ENCODE measurements at places on chromosomes 4 and X. TPM values are rescaled to one million over a fixed set of nuclear protein-coding genes. Genes with fewer than 3 reads are reported as not detected.

Gene USP17L24
- total RNA-seq, result not detected

Gene ASMT
- total RNA-seq, result not detected

Gene NEIL3
- 12.9 TPM for total RNA-seq

Gene PNMA6A
- total RNA-seq, result 6.9 TPM

Gene G3BP2
- total RNA-seq, result 160 TPM

Gene KLB
- not detected for total RNA-seq

Gene IL1RAPL2
- not detected for total RNA-seq

DNA sequence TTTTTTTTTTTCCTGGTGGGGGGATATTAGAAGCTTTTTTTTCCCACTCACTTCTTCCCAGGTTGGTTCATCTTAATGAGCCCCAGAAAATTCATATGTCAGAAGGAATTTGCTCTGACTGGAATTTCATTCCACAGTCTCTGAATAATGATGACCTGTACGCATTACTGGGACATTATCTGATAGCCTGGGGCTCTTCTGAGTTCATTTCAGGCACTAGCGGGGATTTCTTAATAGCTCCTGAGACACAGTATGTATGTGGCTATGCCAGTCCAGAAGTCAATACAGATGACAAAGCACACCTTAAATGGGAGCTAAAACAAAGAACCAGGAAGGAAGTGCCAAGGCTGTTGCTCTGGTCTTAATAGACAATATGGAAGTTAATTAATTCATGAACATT, 295.2 kb upstream of the IGFBP7 start:
- no peaks in the 10 kb centered on the region for H3K27me3 ChIP-seq
- no peak overlapping the region for H3K4me3 ChIP-seq
- no peak overlapping the region for H3K27ac ChIP-seq
- no peak for DNase-seq

GRCh38 chr4:4387531-4388310, 819 bp downstream of the NSG1 start:
- H3K36me3 ChIP-seq, result no peaks in the 10 kb centered on the region
- H3K27ac ChIP-seq, result no peak overlapping the region
- no peak overlapping the region for H3K4me3 ChIP-seq
- DNase-seq, result no peak

DNA sequence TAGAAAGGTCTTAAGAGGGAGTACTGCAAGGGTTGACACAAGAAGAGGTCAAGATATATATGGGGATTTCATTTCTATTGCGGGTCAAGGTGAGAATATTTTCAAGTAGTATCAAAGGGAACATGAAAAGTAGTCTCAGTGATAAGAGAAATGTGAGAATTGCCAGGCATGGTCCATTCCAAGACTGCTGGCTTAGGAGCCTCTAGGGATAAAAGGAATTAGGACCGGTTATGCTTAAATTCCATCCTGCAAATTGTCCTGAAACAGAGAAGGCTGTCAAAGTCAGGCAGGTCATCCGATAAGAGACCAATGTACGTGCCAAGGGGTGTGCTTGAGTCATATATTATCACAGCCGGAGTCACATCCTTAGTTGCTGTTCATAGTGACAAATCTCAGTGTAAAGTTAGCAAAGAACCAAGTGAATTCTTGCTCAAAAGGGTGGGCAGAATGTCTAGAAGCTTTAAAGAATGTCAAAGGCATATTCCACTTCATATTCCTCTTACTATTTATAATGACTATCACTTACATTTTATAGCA, 133.6 kb downstream of the CBLL2 start:
- no peaks in the 10 kb centered on the region for H3K36me3 ChIP-seq
- no peak overlapping the region for H3K4me3 ChIP-seq
- H3K27me3 ChIP-seq, result no peaks in the 10 kb centered on the region
- H3K27ac ChIP-seq, result no peak overlapping the region

DNA sequence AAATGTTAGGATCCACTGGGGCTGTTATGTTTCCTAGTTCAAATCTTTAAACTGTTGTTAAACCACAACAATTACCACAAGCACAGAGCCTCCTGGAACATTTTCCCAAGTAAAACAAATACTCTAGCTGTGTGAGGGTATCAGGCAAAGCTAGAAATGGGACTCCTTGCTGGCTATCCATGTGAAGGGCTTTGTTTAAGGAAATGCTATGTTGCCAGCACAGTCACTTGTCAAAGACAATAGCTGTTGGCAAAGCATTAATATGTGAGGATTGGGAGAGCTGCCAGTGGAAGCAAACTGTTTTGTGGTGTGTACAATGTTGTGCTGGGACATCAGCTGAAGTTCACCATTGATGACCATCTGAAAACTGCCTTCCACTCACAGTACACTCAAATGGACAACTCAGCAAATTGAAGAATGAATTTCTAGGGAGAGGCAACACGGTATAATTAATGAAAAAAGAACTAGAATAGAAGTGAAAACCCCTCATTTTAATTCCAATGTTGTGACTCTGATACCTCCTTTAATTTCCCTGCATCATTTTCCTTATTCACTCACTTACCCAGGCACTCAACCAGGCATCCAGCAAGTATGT, 100.8 kb downstream of the ANXA3 start:
- DNase-seq, result no peak
- no peak overlapping the region for H3K4me3 ChIP-seq
- H3K36me3 ChIP-seq, result no peaks in the 10 kb centered on the region
- peaks cover 33% of the 10 kb centered on the region for H3K4me1 ChIP-seq
- no peak overlapping the region for H3K27ac ChIP-seq

GRCh38 chrX:68669871-68670270, 22.4 kb downstream of the STARD8 start:
- no peaks in the 10 kb centered on the region for H3K36me3 ChIP-seq
- DNase-seq, result no peak
- no peak overlapping the region for H3K4me3 ChIP-seq
- no peaks in the 10 kb centered on the region for H3K4me1 ChIP-seq

DNA sequence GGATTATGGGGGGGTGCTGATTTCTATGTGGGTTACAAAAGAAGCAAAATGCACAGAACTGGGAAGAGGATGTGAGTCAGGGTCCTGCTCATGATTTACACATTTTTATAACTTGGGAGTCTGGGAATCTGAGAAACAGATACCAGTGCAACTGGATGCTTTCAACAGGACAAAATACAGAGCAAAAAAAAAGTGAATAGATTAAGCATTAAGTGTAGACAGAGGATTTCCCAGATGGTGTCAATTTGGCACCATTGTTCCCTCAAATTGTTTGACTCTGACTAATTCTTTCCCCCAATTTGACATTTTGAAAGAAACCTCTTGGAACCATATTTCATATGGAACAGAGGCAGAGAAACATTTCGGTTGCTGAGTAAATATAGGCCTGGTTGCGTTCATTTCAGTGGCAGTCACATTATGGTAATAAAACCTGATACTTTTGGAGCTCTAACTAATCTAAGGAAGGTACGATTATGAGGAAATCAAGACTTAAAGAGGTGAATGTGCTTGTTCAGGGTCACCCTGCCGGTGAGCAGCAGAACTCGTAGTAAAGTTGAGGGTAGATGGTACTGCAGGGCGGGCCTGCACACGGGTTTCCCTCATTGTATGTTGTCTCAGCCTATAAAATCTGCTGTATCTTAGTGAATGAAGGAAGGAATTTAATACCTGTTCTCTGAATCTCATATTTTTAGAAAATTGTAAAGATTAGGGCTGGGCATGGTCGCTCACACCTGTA, 18.7 kb upstream of the CDKL5 start:
- H3K4me1 ChIP-seq, result no peaks in the 10 kb centered on the region
- peaks cover 21% of the 10 kb centered on the region for H3K27me3 ChIP-seq
- no peak for DNase-seq
- H3K36me3 ChIP-seq, result no peaks in the 10 kb centered on the region
- no peak overlapping the region for H3K27ac ChIP-seq
- no peak overlapping the region for H3K4me3 ChIP-seq

DNA sequence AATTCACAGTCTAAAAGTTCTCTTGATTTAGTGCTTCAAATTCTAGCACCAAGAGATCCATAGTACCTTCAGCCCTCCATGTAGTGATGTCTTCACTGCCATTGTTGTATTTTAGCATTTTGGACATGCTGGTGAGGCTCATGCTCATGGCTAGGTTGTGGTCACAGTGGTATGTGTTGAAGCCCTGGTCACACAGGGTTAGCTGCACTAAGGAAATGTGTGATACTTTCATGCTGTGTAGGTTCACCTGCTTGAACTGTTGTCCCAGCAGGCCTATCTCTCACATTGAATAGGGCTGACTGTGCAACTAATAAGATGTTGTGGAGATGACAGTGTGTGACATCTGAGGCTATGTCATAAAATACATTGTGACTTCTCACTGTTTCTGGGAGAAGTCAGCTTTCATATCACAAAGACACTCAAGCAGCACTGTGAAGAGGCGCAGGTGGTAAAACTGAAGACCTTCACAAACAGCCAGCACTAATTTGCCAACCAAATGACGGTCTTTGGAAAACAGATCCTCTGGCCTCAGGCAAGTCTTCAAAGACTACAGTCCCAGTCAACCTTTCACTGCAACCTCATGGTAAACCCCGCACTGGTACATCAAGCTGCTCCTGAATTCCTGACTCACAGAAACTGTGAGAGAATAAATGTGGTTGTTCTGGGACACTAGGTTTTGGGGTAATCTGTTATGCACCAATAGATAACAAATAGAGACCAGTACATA, 17.4 kb upstream of the ADH4 start:
- H3K27ac ChIP-seq, result no peak overlapping the region
- DNase-seq, result no peak
- no peaks in the 10 kb centered on the region for H3K27me3 ChIP-seq
- no peaks in the 10 kb centered on the region for H3K4me1 ChIP-seq
- no peaks in the 10 kb centered on the region for H3K36me3 ChIP-seq
- no peak overlapping the region for H3K4me3 ChIP-seq
